ELF-1 (cell line): ENCODE measurements at places on chromosomes 1 and 21.
A peak's percentile ranks its signal among the peaks of the same experiment; 100 is the strongest.

- DNase-seq: no peak
Observed at GRCh38 chr1:101311146-101311920, 74.5 kb downstream of the S1PR1 start.

GRCh38 chr1:30044656-30045144 is 678.7 kb downstream of the MATN1 start:
- no peak for DNase-seq

DNA sequence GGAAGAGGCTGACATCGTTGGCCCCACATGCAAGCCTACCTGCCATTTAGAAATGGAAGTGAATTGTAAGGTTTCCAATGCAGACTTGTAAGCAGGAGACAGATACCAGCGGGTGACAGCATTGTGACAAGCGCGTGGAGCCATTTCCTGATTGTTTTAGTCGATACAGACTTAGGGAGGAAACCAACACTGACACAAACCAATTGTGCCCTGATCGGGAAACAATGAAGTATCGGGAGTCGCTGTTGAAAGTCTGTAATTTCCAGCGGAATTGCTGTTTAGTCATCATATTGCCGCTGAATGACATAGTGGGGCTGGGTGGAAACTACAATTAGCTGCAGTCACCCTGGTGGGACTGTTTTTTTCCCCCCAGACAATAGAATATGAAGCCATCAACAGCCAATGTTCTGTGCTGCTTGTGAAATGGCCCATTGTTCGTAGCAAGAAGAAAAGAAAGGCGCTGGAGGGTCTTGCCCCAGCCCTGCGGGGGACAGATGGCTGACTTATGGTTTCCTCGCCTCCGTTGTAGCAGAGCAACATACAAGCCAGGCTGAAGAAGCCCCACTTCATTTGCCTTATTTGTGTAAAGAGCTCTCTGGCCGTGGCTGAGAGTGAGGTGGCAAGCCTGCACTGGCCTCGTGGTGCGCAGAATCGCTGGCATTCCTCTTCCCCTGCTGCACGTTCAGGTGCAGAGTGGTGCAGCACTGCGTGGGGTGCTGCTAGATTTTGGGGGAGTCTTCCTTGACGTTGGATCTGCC is 462.7 kb downstream of the CAMTA1 start:
- DNase-seq: no peak

- DNase-seq: no peak
Observed at GRCh38 chr1:31062867-31063380, 2.6 kb downstream of the PUM1 start.

DNA sequence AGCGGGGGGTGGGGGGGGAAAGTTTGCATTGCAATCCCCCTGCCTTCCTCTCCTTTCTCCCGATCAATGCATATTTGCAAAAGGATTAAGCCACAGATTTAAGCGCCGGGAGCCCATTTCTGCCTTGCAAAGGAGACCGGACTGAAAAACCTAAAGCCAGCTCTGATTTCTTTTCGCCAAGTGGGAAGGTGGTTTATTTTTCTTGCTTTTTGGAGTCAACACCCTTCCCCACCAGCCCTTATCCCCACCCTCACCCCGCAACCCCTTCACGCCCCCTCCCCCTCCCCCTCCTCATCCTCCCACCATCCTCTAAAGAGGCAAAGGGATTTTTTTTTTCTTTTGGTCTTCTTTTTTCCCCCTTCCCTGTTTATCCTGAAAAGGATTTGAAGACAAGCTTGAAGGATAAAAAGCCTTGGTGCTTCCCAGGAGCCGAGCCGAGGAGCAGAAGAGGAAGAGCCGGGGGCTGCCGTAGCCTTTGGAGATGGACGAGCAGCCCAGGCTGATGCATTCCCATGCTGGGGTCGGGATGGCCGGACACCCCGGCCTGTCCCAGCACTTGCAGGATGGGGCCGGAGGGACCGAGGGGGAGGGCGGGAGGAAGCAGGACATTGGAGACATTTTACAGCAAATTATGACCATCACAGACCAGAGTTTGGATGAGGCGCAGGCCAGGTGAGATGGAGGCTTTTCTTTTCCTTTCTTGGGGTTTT is 513 bp downstream of the PBX1 start:
- peak; percentile 66 for DNase-seq

GRCh38 chr1:3054474-3054873 is 14.5 kb upstream of the PRDM16 start:
- no peak for DNase-seq

GRCh38 chr21:26977746-26978145 is 10.9 kb upstream of the ADAMTS5 start:
- DNase-seq: no peak

DNA sequence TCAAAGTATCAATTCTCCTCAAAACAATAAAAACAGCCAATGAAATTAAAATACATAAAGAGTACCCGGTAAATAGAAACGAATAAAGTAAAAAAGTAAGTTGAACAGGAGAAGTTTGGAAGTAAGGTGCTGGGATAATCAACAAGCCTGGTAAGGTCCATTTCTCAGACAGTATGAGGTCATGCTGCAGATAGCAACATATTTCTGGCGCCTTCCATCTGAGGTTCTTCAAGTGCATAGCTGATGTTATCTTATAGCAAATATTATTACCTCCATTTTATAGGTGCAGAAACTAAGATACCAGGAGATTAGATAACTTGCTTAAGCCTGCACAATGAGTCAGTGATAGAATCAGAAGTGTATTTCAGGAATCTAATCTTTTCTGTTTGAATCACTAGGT is 23.7 kb upstream of the CEP350 start:
- DNase-seq: no peak

DNA sequence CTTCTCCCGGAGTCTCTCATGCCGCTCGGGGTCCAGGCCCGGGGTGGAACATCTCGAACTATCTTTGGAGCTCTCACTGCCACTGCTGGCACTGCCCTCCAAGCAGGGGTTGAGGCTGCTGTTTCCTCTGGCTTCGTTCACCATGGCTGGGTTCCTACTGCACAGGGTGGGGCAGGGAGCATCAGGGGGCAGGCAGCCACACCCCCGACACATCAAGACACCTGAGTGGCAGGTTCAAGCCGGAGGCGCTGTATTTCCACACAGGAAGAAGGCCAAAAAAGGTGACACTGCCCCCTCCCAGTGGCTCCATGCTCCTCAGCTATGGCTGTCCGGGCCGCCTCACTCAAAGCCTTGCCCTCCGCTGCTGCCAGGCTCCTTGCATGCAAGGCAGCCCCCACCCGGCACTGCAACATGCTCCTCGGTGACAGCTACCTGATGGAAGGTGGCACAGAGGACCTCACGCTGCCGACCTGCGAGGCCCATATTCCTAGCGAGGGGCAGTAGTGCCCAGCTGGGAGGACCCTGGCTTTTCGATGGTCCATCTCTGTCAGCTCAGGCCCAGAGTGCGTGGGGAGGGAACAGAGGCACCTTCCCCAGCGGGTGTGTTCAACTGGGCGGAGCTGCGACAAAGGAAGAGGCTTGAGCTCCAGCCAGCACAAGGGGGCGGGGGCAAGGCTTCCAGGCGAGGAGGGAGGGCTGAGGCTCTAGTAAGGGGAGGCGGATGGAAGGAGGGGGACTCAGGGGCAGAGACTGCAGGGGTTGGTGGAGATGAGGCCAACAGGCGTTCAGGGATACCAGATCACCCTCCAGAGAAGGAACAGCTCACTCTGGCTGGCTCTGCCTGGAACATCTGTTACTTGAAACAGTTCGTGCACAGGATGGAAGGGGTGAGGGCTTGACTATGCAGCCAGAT is 2.5 kb downstream of the MTHFR start:
- DNase-seq: peak; percentile 95

GRCh38 chr1:37519613-37520012 is 5.0 kb upstream of the MEAF6 start:
- DNase-seq: no peak

DNA sequence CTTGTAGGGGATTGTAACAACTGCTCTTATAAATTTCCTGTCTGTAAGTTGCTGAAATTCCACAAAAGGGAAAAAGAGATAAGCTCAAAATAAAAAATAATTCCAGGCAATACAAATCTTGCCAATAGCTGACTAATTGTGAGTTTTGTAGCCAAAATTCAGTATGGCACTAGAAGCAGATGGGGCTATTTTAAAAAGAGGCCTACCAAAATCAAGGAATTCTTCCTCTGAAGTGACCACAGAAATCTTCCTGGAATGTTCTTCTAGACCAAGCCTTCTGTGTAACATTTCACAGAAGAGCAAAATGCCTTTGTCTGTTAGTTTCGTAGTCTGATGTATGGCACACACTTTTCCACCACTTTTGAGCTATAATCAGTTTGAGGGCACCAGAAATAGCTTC is 127.6 kb downstream of the CYYR1 start:
- no peak for DNase-seq

DNA sequence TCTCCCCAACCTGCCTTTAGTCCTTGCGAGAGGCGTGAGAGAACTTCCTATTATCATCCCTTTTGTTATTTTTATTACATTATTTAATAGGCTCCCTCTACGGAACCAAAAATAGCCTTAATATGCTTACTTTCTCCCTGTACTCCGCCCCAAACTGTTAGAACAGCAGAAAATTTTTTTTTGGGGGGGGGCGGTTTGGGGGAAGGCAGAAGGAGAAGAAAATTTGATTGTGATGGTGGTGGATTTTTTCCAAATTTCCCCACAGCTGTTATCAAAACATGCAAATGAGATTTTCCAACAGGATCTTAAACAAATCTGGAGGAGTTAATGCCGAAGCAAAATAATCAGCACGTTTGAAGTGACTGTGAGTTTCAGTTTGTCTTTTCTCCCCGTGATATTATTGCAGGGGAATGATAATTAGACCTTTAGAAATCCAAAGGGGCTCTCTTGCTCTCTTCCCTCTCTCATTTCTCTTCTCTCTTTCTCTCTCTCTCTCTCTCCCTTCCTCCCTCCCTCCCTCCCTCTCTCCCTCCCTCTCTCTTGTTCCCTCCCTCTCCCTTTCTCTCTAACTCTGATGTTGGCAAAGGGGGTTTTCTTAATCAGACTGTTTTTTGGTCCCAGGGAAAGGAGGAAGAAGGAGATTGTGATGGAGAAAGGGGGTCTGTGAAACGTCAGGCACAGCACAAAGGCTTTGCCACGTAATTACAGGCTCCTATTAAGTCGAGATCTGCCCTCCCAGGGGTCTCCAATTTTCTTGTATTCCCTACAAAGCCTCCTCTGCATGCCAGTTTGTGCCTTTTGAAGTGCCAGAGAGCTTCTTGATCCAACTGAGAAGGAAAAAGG is 1.1 kb upstream of the PRRX1 start:
- DNase-seq: peak; percentile 38

DNA sequence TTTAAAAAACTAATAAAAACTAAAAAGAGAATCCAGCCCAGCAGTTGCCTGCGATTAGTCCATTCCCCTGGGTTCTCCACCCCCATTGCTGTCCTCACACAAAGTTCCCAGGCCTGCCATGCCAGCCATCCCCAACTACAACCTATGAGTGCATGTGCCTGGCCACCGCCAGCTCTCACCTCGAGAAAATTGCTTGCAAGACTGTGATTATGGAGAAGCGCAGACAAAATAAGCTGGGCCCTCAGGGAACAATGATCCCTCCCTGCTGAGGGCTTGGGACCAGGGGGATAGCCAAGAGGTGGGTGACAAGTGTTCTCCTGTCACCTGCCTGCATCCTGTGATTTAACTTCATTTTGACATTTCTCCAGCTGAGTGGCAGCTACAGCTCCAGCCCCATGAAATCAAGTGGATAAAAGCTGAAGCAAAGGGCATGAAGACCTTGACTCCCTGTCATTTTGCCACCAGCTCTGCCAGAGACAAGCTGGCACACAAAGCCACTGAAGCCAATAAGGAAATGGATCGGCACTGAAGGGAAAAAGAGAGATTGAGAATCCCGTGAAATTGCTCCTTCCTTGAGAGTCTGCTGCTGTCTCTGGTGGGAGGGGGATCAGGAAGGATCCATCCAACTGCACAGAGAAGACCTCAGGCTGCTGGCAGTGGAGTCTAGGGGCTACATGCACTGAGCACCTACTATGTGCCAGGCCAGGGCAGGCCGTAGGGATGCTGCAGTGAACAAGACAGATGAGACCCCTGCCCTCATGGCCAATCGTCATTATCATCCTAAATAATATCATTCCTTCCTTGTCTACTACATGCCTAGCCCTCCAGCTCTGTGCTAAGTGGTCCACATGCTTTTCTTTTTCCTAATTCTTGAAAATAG is 40.7 kb downstream of the MATN1 start:
- DNase-seq: no peak

- peak; percentile 77 for DNase-seq
Observed at GRCh38 chr1:44031252-44032169, at the start of gene SLC6A9. Gene SLC6A9, minus strand, starts transcription at chr1:44031462. Its CDS starts 7,185 bp downstream, at chr1:44024277.

- no peak for DNase-seq
Observed at GRCh38 chr1:1348420-1349255, 580 bp downstream of the DVL1 start.

DNA sequence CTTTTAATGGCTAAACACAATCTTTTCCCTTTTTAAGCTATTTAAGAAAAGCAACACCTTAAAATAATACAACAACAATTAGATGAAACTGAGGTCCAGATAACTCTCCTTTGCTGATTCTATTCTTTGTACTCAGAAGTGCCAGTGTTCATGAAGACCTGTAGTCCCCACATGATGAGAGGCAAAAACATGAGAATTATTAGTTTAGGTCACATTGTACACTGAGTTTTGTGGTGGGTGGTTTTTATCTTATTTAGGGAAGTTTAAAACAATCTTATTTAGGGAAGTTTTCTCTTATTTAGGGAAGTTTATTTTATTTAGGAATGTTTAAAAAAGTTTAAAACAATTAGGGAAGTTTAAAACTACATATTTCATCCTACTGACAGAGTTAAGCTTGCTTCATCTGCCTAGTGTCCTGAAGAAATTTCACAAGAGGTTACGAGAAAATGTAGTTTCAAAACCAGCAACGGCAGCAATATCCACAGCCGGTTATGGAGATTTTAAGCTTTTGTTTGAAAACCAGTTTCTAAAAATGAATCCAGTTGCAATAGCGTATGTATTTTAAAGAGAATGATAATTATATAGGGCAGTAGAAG is 7.8 kb upstream of the OR14I1 start:
- DNase-seq: no peak

DNA sequence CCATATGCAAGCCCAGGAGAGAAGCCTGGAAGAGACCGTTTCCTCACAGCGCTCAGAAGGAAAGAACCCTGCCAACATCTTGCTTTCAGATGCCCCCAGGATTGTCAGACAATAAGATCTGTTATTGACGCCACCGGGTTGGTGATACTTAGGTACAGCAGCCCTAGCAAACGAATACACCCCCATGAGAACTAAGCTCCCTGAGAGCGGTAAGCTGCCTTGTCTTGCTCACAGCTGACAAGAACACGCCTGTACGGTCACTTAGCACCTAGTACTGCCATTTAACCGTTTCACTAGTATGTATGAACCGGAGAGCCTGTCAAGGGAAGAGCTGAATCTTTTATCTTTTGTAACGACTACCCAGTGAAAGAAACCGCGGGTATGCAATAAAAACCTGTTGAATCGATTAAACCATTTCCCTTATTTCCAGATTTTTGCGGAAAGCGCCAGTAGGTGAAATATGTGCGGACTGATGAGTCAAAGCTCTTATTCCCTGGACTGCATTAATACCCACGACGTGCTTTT is 619 bp upstream of the ZBTB8B start:
- DNase-seq: peak; percentile 40

- DNase-seq: no peak
Observed at GRCh38 chr1:66980745-66981367, 56.1 kb downstream of the MIER1 start.

GRCh38 chr1:1966071-1966740 is 37.4 kb downstream of the CFAP74 start:
- no peak for DNase-seq
